ENCODE measurements at places on chromosomes 1 and 21.

- no peak for DNase-seq
These were observed 3.8 kb upstream of the CSF1 start for GRCh38 chr1:109906839-109907180.

- DNase-seq: peak; percentile 47
These were observed 27.4 kb downstream of the HIVEP3 start for GRCh38 chr1:41891199-41891896.

GRCh38 chr1:21855257-21856096, 43.4 kb downstream of the LDLRAD2 start:
- DNase-seq: no peak

DNA sequence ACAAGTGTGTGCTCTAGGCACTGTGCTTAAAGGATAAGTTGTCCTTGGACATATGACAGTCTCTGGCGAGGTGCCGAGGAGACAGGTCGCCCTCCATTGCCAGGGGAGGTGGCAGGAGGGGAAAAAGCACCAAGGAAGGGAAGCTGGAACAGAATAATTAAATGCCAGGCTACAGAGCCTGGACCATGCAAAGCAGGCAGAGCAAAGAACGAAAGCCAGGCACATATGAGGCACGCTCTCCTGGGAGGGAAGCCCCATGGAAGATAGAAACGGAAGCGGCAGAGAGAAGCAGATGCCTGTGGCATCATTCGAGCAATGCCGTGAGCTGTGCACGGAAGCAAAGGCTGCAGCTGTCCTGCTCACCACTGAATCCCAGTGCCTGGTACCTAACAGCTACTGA, 91.2 kb downstream of the JAK1 start:
- DNase-seq: no peak

GRCh38 chr1:40270152-40270834, 12.3 kb downstream of the ZMPSTE24 start:
- DNase-seq: no peak

GRCh38 chr1:19662313-19662712, 2.4 kb upstream of the HTR6 start:
- no peak for DNase-seq

- no peak for DNase-seq
These were observed 118.0 kb upstream of the PLPPR4 start for GRCh38 chr1:99146129-99146848.

DNA sequence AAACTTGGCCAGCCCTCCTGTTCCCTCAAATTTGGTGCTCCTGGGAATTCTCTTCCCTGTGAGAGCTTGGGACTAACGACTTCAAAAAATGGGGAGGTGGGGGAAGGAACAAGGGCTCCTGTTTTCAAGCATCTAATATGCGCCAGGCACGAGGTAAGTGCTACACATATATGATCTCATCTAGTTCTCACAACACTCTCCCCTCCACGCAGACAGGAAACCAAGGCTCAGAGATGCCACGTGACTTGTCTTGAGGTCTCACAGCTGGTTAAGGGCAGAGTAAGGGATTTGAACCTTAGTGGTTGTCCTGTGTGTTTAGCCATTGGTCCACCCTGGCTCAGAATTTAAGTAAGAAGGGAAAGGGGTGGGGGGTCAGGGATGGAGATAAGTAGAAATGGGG, 125.9 kb downstream of the DMRTB1 start:
- peak; percentile 18 for DNase-seq

DNA sequence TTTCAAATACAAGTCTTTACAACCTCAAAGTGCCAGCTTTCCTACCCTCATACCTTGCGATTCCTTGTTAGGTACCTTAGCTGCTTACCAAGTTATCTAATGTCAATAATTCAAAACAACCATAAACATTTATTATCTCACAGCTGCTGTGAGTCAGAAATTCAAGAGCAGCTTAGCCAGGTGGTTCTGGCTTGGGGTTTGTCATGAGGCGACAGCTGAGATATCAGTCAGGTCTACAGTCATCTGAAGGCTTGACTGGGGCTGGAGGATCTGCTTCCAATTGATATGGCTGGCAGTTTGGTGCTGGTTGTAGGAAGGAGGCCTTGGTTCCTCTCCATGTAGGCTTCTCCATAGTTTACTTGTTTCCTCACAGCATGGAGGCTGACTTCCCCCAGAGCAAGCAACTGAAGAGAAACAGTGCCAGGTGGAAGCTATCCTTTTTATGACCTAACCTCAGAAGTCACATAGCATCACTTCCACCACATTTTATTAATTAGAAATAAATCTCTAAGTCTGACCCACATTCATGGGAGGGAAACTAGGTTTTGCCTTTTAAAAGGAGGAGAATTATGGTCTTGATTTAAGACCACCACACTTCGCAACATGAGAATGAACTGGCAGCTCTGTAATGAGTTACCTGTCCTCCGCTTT, 103.3 kb upstream of the FGGY start:
- DNase-seq: no peak

GRCh38 chr1:39955547-39956539, 898 bp downstream of the MFSD2A start:
- peak; percentile 52 for DNase-seq

DNA sequence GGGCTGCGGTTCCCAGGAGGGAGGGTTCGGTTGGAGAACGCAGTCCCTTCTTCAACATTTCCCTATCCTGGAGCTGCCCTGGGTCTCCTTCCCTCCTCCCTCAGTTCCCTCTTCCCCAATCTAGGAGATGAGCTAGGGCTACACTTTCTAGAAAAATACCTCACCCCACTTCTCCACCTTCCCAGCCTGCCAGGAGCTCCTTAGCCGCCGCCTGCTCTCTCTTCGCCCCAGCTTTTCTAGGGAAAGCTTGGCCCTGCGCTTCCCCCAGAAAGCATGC, 488 bp upstream of the ADAMTS1 start:
- no peak for DNase-seq

DNA sequence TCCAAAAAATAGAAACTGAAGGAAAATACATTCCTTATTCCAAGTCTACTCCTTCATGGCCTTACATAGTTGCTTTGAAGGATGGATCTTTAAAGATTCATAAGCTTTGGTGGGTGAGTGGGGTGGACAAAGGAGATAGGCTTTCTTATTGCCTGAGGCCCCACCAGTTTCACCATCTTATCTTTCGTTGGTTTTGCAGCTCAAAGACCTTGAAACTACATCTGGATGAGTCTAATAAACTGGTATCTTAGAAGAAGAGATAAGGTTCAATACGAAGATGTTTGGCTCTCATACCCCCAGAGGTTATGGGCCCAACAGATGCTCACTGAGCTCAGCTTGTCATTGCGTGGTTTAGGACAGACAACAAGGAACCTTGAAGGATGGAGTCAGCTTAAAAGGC, 201.5 kb downstream of the HS2ST1 start:
- no peak for DNase-seq

DNA sequence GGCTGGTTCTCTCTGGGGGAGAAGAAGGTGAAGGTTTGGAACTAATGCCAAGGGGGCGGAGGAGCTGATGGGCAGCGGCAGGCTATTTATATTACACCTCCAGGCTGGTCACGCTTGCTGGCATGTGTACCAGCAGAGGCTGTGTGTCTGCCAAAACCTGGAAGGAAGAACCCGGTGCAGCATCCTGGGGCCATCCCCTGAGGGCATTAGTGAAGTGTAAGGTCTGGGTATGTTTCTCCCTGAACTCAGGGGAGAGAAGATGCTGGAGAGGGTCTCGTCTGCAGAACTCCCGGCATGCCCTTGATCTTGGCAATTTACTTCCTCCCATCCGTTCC, 5.3 kb downstream of the DISP3 start:
- no peak for DNase-seq

DNA sequence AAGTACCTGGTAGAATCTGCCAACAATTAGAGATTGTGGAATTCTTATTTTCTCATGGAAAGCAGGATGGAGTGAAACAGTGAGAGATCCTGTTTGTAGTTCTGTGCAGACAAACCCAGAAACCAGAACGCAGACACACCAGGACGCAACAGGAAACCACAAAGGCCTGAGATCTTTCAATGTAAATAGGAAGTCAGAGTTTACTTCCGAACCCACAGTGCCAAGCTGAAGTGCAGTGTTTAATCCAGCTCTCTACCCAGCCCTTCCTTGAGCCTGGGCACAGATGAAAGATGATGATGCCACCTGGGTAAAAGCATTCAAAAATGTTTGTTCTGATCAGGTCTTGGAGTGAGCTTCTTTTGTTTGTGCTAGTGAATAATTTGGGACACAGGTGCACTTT, 244.2 kb upstream of the HOOK1 start:
- no peak for DNase-seq

DNA sequence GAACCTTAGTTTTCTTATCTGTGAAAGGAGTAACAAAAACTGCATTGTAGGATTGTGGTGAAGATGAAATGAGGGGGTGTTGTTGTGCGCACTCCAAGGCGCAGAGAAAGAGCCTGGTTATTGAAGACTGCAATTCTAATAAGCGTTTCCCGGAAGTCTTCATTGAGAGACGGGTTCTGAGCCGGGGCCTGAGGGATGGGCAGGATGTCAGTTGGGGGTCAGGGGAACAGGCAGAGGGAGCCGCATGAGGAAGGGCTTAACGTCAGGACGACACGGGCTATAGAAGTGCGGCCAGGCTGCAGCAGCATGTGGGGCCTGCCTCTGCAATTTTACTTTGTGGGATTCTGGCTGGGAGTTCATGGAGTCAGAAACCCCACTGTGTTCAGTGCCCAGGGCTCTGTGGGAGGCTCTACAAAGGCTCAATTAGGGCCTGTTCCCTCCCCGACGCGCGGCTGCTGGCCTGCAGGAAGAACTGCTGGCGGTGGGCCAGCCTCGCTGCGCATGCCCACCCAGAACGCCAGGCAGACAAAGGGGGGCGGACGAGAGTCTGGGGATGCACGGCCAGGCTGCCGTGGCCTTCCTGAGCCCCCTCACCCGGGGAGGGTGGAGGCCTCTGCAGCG, 20.7 kb downstream of the TRIM62 start:
- peak; percentile 74 for DNase-seq

- DNase-seq: no peak
These were observed 14.0 kb downstream of the AHDC1 start for GRCh38 chr1:27589841-27590426.

DNA sequence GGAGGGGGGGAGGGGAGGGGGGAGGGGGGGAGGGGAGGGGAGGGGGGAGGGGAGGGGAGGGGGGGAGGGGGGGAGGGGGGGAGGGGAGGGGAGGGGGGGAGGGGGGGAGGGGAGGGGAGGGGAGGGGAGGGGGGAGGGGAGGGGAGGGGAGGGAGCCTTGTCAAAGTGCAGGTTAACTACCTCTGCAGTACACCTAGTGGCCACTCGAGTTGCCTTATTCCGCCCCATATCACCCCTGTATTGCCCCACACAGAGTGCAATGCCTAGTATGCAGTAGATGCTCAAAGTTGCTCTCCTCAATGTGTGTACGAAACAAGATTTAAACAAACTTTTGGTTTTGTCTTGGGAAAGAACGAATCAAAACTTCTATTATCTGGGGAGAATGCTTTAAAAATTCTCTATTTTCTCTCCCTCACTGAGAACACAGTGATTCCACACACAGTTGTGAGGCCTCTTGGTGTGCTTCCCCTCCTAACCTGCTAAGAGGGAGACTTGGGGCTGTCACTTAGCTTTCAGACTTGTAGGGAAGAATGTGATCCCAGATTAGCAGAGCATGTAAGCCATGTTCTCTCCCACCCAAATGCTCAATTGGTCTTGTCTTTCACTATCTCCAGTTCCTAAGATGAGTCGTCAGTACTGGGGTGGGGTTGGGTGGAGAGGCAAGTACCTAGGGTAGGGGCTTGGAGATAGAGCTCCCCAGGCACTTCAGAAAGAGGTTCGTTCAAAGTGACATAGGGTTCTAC, 79.7 kb upstream of the MAP10 start:
- no peak for DNase-seq

GRCh38 chr21:21406921-21407320, 408.7 kb downstream of the NCAM2 start:
- DNase-seq: no peak

DNA sequence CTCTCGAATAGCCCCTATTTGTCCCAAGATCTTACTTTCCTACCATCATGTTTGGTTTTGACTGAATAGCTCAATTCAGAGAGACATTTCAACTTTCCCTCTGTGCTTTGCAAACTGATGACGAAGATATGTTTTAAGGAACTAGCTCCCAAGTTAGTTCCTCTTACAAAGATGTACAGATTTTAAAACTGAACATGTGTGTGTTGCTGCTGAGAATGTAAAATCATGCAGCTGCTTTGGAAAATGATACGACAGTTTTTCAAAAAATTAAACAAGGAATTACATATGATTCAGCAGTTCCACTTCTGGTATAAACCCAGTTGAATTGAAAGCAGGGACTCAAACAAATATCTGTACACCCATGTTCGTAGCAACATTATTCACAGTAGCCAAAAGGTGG, 33.6 kb downstream of the KIF26B start:
- no peak for DNase-seq

GRCh38 chr1:91596474-91596873, 95.8 kb downstream of the CDC7 start:
- no peak for DNase-seq

DNA sequence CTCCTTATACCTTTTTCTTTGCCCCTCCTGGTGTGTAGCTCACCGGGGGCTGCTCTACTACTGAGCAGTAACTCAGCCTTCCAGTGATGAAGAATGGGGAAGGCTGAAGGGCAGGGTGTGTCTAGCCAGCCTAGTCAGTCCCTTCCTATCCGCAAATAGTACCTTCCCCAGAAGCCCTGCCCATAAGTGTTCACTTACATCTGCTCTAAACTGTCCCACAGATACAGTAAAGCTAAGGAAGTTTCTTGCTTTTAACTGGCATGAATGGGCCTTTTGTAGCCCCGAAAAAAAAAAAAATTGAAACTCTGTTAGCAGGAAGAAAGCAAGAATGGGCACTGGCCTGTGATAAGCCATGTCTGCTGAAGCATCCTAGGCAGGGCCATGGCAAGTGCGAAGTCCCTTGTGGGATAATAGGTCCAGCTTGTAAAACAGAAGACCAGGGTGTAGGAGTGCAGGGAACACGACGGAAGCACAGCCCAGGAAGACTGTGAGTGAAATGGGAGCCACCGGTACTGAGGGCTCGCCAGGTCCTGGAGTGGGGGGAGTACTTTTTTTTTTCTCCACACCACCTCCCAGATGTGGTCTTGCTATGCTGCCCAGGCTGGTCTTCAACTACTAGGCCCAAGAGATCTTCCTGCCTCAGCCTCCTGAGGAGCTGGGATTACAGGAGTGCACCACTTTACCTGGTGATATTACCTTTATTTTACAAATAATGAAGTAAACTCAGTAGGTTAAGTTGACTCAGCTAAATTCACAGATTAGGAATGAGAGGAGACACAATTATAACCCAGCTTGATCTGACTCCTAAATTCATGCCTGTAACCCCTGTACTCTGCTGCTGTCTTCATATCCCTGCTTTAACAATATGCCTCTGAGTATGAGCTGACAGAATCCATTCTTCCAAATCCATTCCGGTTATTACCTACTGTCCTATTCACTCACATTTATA, 347.5 kb downstream of the SMYD3 start:
- DNase-seq: no peak

GRCh38 chr1:54476530-54477109, 70.4 kb upstream of the SSBP3 start:
- no peak for DNase-seq

DNA sequence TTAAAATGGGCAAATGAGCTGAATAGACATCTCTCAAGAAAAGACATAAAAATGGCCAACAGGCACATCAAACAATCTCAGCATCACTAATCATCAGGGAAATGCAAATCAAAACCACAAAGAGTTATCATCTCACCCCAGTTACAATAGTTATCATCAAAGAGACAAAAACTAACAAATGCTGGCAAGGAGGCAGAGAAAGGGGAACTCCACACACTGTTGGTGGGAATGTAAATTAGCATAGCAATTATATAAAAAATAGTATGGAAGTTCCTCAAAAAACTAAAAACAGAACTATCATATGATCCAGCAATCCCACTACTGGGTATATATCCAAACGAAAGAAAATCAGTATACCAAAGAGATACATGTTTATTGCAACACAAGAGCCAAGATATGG, 68.7 kb downstream of the DENND1B start:
- no peak for DNase-seq

Data from ecto neural progenitor cell (in vitro differentiated cells).